Fibroblast of villous mesenchyme (primary cell): ENCODE measurements at places on chromosomes 3 and 15. TPM values are rescaled to one million over a fixed set of nuclear protein-coding genes. Genes with fewer than 3 reads are reported as not detected.

MTFMT gene
- total RNA-seq = 18.0 and 30.7 TPM in 2 replicates

IL17RE gene
- total RNA-seq = 0.43 and 0.64 TPM in 2 replicates

FGD5 gene
- total RNA-seq = under 0.01 TPM in 1 of 2 replicates, not detected in the other

SLC25A26 gene
- total RNA-seq = 14.2 and 18.1 TPM in 2 replicates

IFT122 gene
- total RNA-seq = 19.9 and 21.3 TPM in 2 replicates

C3orf70 gene
- total RNA-seq = 2.2 and 4.2 TPM in 2 replicates

ARHGAP31 gene
- 15.1 and 15.5 TPM in 2 replicates for total RNA-seq

SLC9A9 gene
- total RNA-seq = 2.9 and 3.5 TPM in 2 replicates

REC114 gene
- total RNA-seq = not detected in 2 replicates

BUB1B gene
- 13.9 and 19.9 TPM in 2 replicates for total RNA-seq

TNFAIP8L3 gene
- 0.43 and 0.64 TPM in 2 replicates for total RNA-seq

LRRC31 gene
- not detected in 2 replicates for total RNA-seq

ANXA2 gene
- total RNA-seq = 2,870 and 3,211 TPM in 2 replicates

ATP8B4 gene
- 4.2 and 90.2 TPM in 2 replicates for total RNA-seq

DALRD3 gene
- 40.6 and 43.2 TPM in 2 replicates for total RNA-seq

DNAJA4 gene
- total RNA-seq = 2.6 and 4.3 TPM in 2 replicates

NR2E3 gene
- 0.86 and 0.97 TPM in 2 replicates for total RNA-seq

TRANK1 gene
- 11.6 and 13.4 TPM in 2 replicates for total RNA-seq

PRR20G gene
- total RNA-seq = not detected in 2 replicates

NTRK3 gene
- total RNA-seq = 0.32 TPM in 1 of 2 replicates, not detected in the other

GP9 gene
- total RNA-seq = not detected in 2 replicates

CHP1 gene
- 87.9 and 111 TPM in 2 replicates for total RNA-seq

TEX55 gene
- not detected in 2 replicates for total RNA-seq

HIGD1A gene
- 130 and 184 TPM in 2 replicates for total RNA-seq

PLCD1 gene
- 15.1 and 15.5 TPM in 2 replicates for total RNA-seq

MEIS2 gene
- total RNA-seq = 40.9 and 73.0 TPM in 2 replicates

CGNL1 gene
- 0.43 and 0.64 TPM in 2 replicates for total RNA-seq

TRIM42 gene
- not detected in 2 replicates for total RNA-seq

GXYLT2 gene
- total RNA-seq = 15.8 and 18.1 TPM in 2 replicates
